Activated CD8-positive, alpha-beta memory T cell treated with anti-CD3 and anti-CD28 coated beads for 36 hours (primary cell): ENCODE measurements at places on chromosomes 3 and 15. TPM values are rescaled to one million over a fixed set of nuclear protein-coding genes. Genes with fewer than 3 reads are reported as not detected.

The DVL3 gene
- total RNA-seq = 37.9 TPM

The LRRIQ4 gene
- 0.25 TPM for total RNA-seq

The STX19 gene
- total RNA-seq = not detected

The PSTPIP1 gene
- total RNA-seq = 137 TPM

The CFAP161 gene
- not detected for total RNA-seq

The CHRM5 gene
- not detected for total RNA-seq

The SEC11A gene
- total RNA-seq = 129 TPM

The CTXN2 gene
- total RNA-seq = not detected

The TM6SF1 gene
- 2.6 TPM for total RNA-seq
